ENCODE measurements at places on chromosomes 7 and 10.

- no peak for DNase-seq
- no peaks in the 10 kb centered on the region for H3K27me3 ChIP-seq
- H3K4me1 ChIP-seq: no peaks in the 10 kb centered on the region
- no peak overlapping the region for H3K4me3 ChIP-seq
These were observed 28.2 kb upstream of the ZNF32 start for GRCh38 chr10:43676901-43677300.

DNA sequence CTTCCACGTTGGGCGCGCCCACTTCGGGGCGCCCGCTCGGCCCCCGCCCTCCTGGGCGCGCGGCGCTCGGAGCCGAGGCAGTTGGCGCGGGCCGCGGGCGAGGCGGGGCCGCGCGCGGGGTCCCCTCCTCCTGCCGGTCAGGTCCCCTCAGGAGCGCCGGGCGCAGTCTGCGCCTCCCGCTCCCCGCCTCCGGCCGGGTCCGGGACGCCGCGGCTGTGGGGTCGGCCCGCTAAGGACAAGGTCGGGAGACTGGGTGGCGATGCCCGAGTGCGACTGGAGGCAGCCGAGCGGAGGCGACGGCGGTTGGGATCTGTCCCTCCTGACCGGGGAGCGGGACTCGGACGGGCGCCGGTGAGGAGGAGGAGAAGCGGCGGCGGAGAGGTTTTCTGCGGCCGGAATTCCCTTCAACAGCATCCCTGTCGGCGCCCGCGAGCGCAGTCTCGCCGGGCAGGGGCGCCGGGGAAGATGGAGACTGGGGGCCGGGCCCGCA is at the start of gene ATRNL1:
ATRNL1 (plus strand) TSS at position 80 of the 490 bp plus-strand sequence; CDS start at position 466, 386 bp downstream.
- H3K36me3 ChIP-seq: peaks cover 6% of the 10 kb centered on the region
- peak within 1 kb of the TSS; percentile 95 for H3K4me3 ChIP-seq

DNA sequence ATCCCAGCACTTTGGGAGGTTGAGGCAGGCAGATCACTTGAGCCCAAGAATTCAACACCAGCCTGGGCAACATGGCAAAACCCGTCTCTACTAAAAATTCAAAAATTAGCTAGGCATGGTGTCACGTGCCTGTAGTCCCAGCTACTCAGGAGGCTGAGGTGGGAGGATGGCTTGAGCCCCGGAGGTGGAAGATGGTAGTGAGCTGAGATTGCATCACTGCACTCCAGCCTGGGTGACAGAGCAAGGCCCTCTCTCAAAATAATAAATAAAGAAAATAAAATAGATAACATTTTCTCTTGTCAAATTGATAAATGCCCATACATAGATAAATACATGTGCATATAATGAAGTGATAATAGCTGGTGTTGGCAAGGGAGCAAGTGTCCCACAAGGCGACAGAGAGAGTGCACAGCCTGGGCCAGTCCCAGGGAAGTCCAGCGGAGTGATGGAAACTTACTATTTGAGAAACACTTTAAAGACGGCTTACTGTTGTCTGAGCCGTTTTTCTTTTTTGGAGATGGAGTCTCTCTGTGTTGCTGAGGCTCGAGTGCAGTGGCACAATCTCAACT is 33.4 kb upstream of the DLG5 start:
- no peaks in the 10 kb centered on the region for H3K36me3 ChIP-seq
- H3K4me1 ChIP-seq: peaks cover 4% of the 10 kb centered on the region
- no peak for DNase-seq
- no peak overlapping the region for H3K4me3 ChIP-seq

DNA sequence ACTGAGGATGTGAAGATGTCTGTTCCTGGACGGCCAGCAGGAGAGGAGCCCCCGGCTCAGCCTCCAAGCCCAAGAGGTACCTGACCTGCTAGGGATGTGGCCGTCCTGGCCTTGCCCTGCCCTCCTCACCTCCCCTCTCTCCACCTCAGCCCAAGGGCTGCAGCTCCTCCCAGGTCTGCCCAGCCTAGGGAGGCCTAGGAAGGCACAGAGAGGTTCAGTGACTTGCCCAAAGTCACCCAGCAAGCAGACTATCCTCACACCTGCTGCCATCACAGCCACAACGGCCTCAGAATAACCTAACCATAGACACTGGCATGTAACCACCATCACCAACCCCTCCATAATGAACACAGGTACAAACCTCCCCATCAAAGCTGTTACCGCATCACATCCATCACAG is 38.7 kb upstream of the LRRC18 start:
- H3K27ac ChIP-seq: no peak overlapping the region
- H3K27me3 ChIP-seq: no peaks in the 10 kb centered on the region
- no peak for DNase-seq
- no peak overlapping the region for H3K4me3 ChIP-seq

DNA sequence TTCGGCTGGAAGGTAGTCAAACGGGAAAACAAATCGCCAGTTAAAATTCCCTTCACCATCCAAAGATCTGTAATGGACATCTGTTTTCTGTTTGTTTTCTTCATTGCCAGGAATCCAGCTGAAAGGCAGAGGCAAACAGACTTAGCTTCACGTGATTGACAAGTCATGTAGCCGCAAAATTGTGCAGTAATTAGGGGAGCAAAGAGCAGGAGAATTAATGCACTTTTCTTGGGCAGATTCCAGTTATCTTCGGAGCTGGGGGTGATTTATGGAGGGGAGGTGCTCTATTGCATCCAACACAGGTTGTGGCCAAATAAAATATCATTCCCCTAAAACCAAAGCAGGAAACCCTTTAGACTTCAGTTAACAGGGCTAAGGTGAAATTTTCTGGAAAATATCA is 162.2 kb downstream of the MYOF start:
- DNase-seq: no peak
- no peaks in the 10 kb centered on the region for H3K27me3 ChIP-seq
- no peak overlapping the region for H3K27ac ChIP-seq

GRCh38 chr7:89839329-89839728 is 314.9 kb upstream of the STEAP1 start:
- no peaks in the 10 kb centered on the region for H3K36me3 ChIP-seq
- DNase-seq: no peak
- no peaks in the 10 kb centered on the region for H3K4me1 ChIP-seq
- H3K4me3 ChIP-seq: no peak overlapping the region
- no peaks in the 10 kb centered on the region for H3K27me3 ChIP-seq

- peaks cover 30% of the 10 kb centered on the region for H3K4me1 ChIP-seq
- no peak for DNase-seq
- H3K4me3 ChIP-seq: peak overlapping the region; percentile 84
- H3K27ac ChIP-seq: peak overlapping the region; percentile 86
These were observed 649 bp downstream of the IDE start for GRCh38 chr10:92573091-92573797.

- H3K4me3 ChIP-seq: no peak overlapping the region
- H3K36me3 ChIP-seq: no peaks in the 10 kb centered on the region
- DNase-seq: no peak
- H3K27ac ChIP-seq: no peak overlapping the region
- H3K4me1 ChIP-seq: peaks cover 18% of the 10 kb centered on the region
- no peaks in the 10 kb centered on the region for H3K27me3 ChIP-seq
These were observed 470.5 kb downstream of the RPS24 start for GRCh38 chr10:78504181-78504580.

GRCh38 chr10:628386-629045 is 61.0 kb downstream of the DIP2C start:
- H3K27me3 ChIP-seq: no peaks in the 10 kb centered on the region
- no peak for DNase-seq
- H3K36me3 ChIP-seq: peaks cover 13% of the 10 kb centered on the region
- H3K4me3 ChIP-seq: no peak overlapping the region
- peaks cover 27% of the 10 kb centered on the region for H3K4me1 ChIP-seq
- no peak overlapping the region for H3K27ac ChIP-seq

DNA sequence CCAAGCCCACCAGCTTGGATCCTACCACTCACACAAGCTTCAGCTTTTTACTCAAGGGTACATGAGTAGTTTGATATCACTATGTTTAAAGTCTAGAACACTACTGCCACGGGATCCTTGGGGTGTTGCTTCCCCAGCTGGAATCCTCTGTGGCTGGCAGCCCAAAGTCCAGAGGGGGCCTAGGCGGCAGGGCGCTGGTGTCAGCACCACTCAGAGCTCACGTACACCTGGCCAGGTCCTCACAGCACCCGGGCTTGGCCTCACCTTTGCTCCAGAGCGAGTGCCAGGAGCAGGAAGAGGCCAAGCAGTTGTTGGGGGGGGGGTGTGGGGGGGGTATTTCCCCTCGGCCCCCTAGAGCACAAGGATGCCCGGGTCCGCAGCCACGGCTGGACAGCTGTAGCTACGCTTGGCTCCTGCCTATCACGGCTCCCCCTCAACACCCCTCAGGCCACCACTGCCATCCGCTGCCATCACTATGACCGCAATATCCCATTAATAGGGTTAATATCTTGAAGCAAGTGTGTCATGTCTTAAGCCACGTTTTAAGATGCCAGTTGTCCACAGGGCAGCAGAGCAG is 17.0 kb downstream of the ZDHHC6 start:
- no peak for DNase-seq
- no peaks in the 10 kb centered on the region for H3K4me1 ChIP-seq
- no peaks in the 10 kb centered on the region for H3K27me3 ChIP-seq

- no peaks in the 10 kb centered on the region for H3K36me3 ChIP-seq
- no peak overlapping the region for H3K4me3 ChIP-seq
- no peaks in the 10 kb centered on the region for H3K4me1 ChIP-seq
These were observed 17.0 kb upstream of the SFRP5 start for GRCh38 chr10:97788552-97789442.

- H3K27me3 ChIP-seq: no peaks in the 10 kb centered on the region
- no peak overlapping the region for H3K4me3 ChIP-seq
- no peaks in the 10 kb centered on the region for H3K4me1 ChIP-seq
These were observed 239.6 kb downstream of the DNAJB6 start for GRCh38 chr7:157576415-157576814.

DNA sequence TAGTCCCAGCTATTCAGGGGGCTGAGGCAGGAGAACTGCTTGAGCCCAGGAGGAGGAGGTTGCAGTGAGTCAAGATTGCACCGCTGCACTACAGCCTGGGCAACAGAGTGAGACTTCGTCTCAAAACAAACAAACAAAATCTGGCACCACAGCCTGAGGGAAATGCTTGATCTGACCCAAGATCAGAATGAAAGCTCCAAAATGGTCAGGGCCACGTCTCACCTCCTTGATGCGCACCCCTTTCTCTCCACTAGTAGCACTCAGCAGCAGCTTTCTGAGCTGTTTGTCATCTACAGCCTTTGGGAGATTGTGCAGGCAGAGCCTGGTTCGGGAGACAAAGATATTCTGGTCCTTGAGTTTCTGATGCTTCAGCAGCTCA is 22.7 kb downstream of the RBM28 start:
- no peak for DNase-seq
- no peaks in the 10 kb centered on the region for H3K27me3 ChIP-seq
- no peak overlapping the region for H3K27ac ChIP-seq
- no peaks in the 10 kb centered on the region for H3K4me1 ChIP-seq
- H3K36me3 ChIP-seq: peaks cover 87% of the 10 kb centered on the region

- DNase-seq: no peak
- no peaks in the 10 kb centered on the region for H3K36me3 ChIP-seq
- no peak overlapping the region for H3K4me3 ChIP-seq
These were observed 434.1 kb downstream of the DNAJB9 start for GRCh38 chr7:109003742-109004141.

GRCh38 chr10:110209926-110210673 is 2.7 kb downstream of the MXI1 start:
- DNase-seq: peak; percentile 49
- H3K27ac ChIP-seq: peak overlapping the region; percentile 28
- peaks cover 7% of the 10 kb centered on the region for H3K4me1 ChIP-seq
- no peaks in the 10 kb centered on the region for H3K36me3 ChIP-seq
- H3K27me3 ChIP-seq: no peaks in the 10 kb centered on the region

- no peak overlapping the region for H3K4me3 ChIP-seq
- H3K4me1 ChIP-seq: no peaks in the 10 kb centered on the region
- H3K36me3 ChIP-seq: peaks cover 69% of the 10 kb centered on the region
- H3K27ac ChIP-seq: no peak overlapping the region
These were observed 105.5 kb downstream of the TRIM24 start for GRCh38 chr7:138565451-138566114.

DNA sequence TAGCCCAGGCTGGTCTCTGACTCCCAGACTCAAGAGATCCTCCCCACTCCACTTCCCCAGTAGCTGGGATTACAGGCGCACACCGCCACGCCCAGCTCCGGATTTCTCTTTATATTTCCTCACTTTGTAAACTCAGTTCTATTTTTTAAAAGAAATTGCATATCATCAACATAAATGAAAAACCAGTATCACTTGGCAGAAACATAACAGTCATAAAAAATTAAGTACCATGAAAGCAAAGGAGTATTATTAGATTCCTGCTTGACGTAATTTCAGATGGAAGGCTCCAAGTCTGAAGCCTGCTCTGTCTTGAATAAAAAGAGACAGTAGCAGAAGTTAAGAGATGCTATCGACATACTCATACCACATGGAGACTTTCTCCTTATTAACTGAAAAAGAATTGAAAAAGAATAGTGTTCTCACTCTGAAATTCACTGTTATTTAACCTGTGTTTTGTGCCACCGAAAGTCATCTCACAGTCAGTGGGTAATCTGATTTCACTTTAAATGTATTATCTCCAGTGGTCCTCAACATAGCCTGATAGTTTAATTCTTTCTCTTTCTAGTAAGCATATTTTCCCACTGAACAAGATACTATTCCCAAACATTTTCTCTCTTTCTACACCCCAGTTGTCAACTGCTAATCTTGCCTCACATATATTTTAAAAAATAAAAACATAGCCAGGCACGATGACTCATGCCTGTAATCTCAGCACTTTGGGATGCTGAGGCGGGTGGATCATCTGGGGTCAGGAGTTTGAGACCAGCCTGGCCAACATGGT is 40.3 kb upstream of the ADRB1 start:
- H3K27ac ChIP-seq: no peak overlapping the region
- H3K4me3 ChIP-seq: no peak overlapping the region
- no peaks in the 10 kb centered on the region for H3K27me3 ChIP-seq
- H3K36me3 ChIP-seq: no peaks in the 10 kb centered on the region
- no peak for DNase-seq

DNA sequence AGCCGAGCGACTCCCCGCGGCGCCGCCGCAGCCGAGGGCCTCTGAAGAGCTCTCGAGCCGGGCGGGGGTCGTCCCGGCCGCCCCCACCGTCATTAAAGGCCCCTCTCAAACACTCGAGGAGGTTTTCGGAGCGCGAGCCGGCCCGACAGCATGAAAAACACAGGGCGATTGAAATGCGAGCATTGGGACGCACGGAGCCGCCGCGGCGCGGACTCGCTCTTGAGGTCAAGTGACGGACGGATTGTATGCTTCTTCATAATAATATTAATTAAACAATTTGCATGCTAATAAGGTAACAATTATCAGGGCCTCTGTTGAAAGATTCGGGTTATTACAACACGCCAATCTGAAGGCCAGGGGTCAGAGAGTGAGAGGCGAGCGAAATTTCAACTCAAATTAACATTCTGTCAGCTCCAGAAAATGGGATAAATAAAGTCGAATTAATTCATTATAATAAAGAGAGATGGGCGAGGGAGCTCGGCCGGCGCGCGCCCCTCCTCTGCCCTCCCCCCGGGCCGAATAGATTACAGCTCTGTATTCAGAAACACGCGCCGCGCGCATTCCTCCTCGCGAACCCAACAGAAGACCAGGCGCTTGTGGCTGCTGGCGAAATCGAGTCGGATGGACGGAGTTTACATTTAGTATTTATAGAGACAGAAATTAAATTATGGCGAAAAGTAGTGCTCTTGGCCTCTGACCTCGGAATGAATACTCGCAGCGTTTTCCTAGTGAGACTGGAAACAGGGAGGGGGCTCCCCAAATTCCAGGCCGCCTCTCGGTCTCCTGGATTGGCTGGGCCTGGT is 2.1 kb upstream of the UNCX start:
- peaks cover 85% of the 10 kb centered on the region for H3K27me3 ChIP-seq
- no peak overlapping the region for H3K4me3 ChIP-seq
- H3K4me1 ChIP-seq: no peaks in the 10 kb centered on the region
- no peaks in the 10 kb centered on the region for H3K36me3 ChIP-seq
- DNase-seq: no peak
- no peak overlapping the region for H3K27ac ChIP-seq

Measured in SJSA1 (cell line).